ENCODE measurements at places on chromosomes 5 and 9.

GRCh38 chr5:67515762-67516161 is 319.2 kb upstream of the CD180 start:
- no peak for DNase-seq

DNA sequence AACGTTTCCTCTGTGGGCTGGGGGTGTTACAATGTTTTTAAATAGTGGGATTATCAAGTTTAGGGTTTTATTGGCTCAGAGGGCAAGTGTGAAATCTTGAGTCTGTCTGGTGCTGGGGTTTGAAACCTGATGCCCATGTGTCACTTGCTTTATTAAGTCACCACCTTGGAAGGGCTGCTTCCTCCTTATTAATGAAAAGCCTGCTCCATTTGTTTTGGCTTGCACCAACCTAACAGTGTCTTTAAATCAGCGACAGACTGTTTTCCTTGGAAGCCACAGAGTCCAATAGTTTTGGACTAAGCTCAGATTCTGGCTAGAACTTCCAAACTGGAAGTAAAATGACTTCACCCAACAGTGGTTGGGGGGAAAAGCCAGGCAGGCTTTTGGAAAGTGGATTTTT is 10.7 kb upstream of the PALM2AKAP2 start:
- no peak for DNase-seq

GRCh38 chr5:44997506-44997905 is 188.8 kb downstream of the MRPS30 start:
- no peak for DNase-seq

GRCh38 chr5:94017579-94017978 is 276.2 kb upstream of the POU5F2 start:
- DNase-seq, result no peak

All from cortex of kidney (tissue), 1 donor.